Calu3 (cell line): ENCODE measurements at places on chromosomes 5 and 9. TPM values are rescaled to one million over a fixed set of nuclear protein-coding genes. Genes with fewer than 3 reads are reported as not detected.

GRCh38 chr9:9177081-9177480, 1377.5 kb upstream of the DMAC1 start:
- H3K27ac ChIP-seq, result no peak overlapping the region
- no peak overlapping the region for H3K4me3 ChIP-seq
- no peaks in the 10 kb centered on the region for H3K4me1 ChIP-seq
- no peak for DNase-seq

GRCh38 chr5:128633901-128634300, 95.9 kb upstream of the FBN2 start:
- H3K4me3 ChIP-seq, result no peak overlapping the region
- H3K36me3 ChIP-seq, result no peaks in the 10 kb centered on the region
- no peak for DNase-seq
- H3K27ac ChIP-seq, result no peak overlapping the region

DNA sequence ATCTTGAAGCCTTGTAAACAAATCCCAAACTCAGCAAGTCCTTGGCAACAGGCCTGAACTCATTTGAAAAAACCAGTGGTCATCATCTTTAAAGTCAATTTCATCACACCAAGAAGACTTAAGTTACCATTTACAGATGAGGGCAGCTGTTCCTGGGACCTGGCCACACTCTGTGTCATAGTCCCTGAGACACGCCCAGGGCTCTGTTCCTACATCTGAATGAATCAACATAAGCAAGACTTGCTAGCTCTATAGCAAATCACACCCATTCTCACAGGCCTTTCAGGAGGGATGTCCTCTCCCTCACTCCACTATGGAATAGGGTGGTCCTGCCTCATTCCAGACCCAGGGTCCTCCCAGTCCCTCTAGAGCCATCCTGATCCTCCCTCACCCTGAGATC, 142.8 kb downstream of the NSG2 start:
- H3K27ac ChIP-seq, result no peak overlapping the region
- H3K4me1 ChIP-seq, result no peaks in the 10 kb centered on the region
- H3K4me3 ChIP-seq, result no peak overlapping the region
- DNase-seq, result no peak
- peaks cover 88% of the 10 kb centered on the region for H3K27me3 ChIP-seq

DNA sequence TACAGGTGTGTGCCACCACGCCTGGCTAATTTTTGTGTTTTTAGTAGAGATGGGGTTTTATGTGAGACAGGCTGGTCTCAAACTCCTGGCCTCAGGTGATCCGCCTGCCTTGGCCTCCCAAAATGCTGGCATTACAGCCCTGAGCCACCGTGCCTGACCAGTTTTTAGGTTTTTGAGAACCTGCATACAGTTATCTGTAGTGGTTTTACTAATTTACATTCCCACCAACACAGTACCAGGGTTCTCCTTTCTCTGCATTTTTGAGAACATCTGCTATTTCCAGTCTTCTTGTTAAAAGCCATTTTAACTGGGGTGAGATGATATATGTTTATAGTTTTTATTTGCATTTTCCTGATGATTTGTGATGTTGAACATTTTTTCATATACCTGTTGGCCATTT, 12.8 kb downstream of the DMXL1 start:
- peaks cover 36% of the 10 kb centered on the region for H3K4me1 ChIP-seq
- H3K27ac ChIP-seq, result no peak overlapping the region
- H3K36me3 ChIP-seq, result no peaks in the 10 kb centered on the region
- DNase-seq, result no peak

DNA sequence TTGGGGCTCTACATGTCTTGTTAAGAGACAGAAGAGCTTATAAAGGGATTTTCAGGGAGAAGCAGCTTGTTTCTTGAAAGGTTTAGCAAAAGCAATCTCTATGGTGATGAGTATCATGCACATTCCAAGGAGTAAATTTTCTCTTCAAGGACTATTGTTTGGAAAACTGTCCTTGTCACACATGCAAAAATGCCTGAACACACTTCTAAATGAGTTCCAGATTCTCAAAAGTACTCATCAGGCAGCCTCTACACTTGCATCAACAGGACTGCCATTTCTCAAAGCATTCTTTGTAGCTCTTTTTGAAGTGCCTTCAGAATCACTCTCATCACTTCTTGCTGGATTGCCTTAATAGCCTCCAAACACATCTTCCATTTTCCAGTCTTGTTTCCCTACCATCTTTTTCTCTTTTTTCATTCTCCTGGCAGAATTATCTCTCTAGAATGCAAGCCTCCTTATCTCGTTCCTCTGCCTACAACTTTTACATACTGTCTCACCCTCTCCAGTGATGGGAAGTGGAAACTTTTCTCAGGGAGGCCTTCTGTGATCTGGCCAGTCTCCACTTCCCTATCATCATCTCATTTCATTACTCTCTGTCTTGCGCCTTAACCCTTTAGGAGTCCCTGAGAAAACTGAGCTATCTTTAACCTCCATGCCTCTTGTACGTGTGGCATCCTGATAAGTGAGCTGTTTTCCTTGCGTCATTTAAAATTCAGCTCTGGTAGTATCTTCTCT, 631.5 kb upstream of the TLE4 start:
- no peaks in the 10 kb centered on the region for H3K4me1 ChIP-seq
- H3K4me3 ChIP-seq, result no peak overlapping the region
- H3K36me3 ChIP-seq, result no peaks in the 10 kb centered on the region
- DNase-seq, result no peak
- no peak overlapping the region for H3K27ac ChIP-seq
- H3K27me3 ChIP-seq, result no peaks in the 10 kb centered on the region

- DNase-seq, result no peak
- peaks cover 29% of the 10 kb centered on the region for H3K4me1 ChIP-seq
- H3K27me3 ChIP-seq, result no peaks in the 10 kb centered on the region
- peaks cover 8% of the 10 kb centered on the region for H3K36me3 ChIP-seq
Observed at GRCh38 chr5:78612227-78613150, 36.1 kb downstream of the LHFPL2 start.

DNA sequence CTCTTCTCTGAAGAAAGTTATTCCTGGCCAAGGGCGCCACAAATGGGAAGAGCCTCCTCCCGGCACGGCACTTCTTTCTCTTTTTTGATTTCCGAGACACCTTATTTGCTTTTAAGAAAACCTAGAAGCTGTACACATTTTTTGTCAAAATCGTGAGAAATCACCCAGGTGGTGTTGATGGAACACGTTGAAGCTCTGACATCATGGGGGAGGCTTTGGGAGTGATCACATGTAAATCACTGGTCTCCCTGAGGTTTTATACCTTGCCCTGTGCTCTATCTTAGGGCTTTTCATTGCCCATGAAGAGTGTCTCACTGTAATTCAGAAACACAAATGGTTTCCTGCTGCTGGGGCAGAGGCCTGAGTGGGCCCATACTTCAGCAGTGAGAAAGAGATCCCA, 27.4 kb downstream of the SLC36A1 start:
- no peaks in the 10 kb centered on the region for H3K27me3 ChIP-seq
- no peaks in the 10 kb centered on the region for H3K36me3 ChIP-seq
- H3K4me1 ChIP-seq, result no peaks in the 10 kb centered on the region
- H3K4me3 ChIP-seq, result no peak overlapping the region
- no peak for DNase-seq

GRCh38 chr9:37678789-37679273, 28.1 kb downstream of the FRMPD1 start:
- H3K4me1 ChIP-seq, result no peaks in the 10 kb centered on the region
- DNase-seq, result no peak
- H3K4me3 ChIP-seq, result no peak overlapping the region
- no peaks in the 10 kb centered on the region for H3K36me3 ChIP-seq
- H3K27me3 ChIP-seq, result peaks cover 64% of the 10 kb centered on the region

DNA sequence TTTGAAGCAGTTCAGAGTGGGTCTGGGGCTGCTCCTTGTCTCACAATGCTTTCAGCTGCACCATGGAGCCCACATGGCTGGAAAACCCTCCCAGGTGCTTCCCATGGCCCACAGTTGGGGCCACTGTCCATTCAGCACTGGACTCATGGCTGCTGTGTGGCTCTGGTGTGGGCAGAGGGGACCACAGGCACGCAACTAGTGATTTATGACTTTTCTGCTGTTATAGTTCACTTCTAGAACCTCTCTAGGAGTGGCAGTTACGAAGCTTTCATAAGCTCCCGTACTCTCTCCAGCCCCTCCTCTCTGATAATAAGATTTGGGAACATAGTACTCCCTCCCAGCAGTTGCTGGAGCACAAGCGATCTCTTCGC, 29.0 kb downstream of the GLRA1 start:
- H3K27me3 ChIP-seq, result peaks cover 29% of the 10 kb centered on the region
- no peak overlapping the region for H3K4me3 ChIP-seq
- DNase-seq, result no peak
- no peak overlapping the region for H3K27ac ChIP-seq
- no peaks in the 10 kb centered on the region for H3K36me3 ChIP-seq

DNA sequence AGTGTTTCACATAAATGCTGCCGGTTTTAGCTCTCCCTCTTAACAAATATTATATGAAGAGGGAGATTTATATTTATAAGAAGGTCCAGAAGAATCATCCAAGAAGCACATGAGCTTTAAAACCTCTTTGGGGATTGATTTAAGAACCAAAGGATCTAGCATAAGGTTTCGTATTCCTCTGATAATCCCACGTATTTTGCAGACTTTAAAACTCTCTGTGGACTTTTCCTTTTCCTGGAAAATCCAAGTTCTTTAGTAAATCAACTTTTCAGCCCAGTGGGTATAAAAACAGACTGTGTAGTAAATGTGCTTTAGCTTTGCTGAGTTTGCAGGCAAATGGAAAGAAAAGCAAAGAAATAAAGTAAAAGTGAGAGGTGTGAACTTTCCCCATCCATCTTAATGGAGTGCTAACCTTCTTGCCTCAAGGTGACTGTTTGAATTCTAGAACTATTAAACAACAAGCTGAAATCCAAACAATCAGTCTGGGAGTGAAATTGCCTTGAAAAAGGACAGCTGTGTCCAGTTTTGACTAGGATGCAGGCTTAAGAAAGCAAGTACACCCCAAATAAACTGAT, 363.4 kb upstream of the SLC24A2 start:
- H3K4me3 ChIP-seq, result no peak overlapping the region
- H3K36me3 ChIP-seq, result no peaks in the 10 kb centered on the region
- no peak for DNase-seq
- H3K4me1 ChIP-seq, result no peaks in the 10 kb centered on the region
- no peak overlapping the region for H3K27ac ChIP-seq

- H3K36me3 ChIP-seq, result peaks cover 35% of the 10 kb centered on the region
- H3K27ac ChIP-seq, result no peak overlapping the region
- DNase-seq, result no peak
Observed at GRCh38 chr5:307794-308579, 13.5 kb upstream of the AHRR start.

GRCh38 chr9:6199596-6199995, 16.0 kb upstream of the IL33 start:
- no peak overlapping the region for H3K27ac ChIP-seq
- H3K27me3 ChIP-seq, result no peaks in the 10 kb centered on the region
- H3K4me3 ChIP-seq, result no peak overlapping the region
- no peak for DNase-seq
- peaks cover 14% of the 10 kb centered on the region for H3K4me1 ChIP-seq

DNA sequence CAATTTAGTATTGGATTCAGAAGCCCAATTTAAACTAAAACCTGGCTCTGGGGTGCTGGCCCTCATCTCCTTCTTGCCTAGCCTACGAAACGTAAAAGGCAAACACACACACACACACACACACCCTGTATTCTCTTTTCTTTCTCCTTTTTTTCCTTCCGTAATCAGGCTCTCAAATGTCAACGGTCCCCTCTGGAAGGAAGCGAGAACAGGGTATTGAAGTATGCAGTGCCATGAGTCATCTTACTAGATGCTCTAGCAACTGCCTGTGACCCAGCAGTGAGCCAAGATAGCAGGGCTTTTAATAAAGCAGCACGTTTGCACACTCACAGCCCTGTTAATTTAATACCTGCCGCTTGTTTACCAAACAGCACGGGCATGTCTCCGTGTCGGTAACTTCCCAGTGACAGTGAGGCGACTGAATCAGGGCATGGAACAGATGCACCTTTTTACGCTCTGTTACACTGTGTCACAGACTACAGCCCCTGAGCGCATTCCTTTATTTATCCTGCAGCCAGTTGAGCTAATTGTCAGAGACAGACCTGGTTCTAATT, 243.8 kb downstream of the BNC2 start:
- no peaks in the 10 kb centered on the region for H3K36me3 ChIP-seq
- H3K27ac ChIP-seq, result no peak overlapping the region
- DNase-seq, result peak; percentile 5
- no peak overlapping the region for H3K4me3 ChIP-seq
- H3K27me3 ChIP-seq, result no peaks in the 10 kb centered on the region

DNA sequence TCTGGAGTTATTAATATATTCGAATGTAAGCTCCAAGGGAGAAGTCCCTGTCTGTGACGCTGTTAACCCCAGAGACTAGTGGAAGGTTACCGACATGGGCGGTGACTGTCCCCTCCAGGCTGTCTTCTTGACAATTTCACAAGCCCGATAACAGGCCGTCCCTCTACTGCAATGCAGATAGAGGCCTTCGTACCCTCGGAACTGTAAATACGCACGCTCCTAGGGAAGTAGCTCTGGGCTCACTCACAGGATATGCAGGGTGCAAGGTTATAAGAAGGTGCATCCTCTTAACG, 680 bp upstream of the RFK start:
- H3K27ac ChIP-seq, result peak overlapping the region; percentile 91
- H3K4me1 ChIP-seq, result peaks cover 1% of the 10 kb centered on the region
- peaks cover 23% of the 10 kb centered on the region for H3K36me3 ChIP-seq
- DNase-seq, result peak; percentile 13
- peak overlapping the region; percentile 82 for H3K4me3 ChIP-seq

DNA sequence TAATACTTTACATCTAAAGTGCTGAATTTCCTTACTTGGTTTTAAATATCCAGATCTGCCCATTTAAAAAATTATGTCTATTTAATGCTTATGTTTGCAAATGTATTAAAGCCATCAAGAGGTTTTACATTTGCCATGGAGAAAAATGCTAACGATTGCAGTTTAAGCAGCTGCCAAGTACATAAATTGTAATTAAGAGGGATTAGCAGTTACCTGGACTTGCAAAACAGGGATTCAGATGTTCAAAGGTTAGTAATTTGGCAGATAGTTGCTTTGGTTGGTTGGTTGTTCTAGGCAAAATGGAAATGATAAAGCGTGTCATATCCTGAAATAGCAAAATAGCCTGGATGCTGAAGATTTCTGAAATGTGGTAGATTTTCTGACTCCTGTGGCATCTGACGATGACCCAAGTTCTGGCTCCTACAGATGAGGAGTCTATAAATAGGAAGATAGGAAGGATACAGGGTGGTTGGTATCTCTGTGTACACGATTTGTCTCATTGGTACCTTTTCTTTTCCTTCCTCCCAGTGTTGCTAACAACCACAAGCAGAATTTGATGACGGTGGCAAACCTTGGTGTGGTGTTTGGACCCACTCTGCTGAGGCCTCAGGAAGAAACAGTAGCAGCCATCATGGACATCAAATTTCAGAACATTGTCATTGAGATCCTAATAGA, 282.9 kb downstream of the NR3C1 start:
- no peaks in the 10 kb centered on the region for H3K27me3 ChIP-seq
- no peak overlapping the region for H3K27ac ChIP-seq
- H3K4me3 ChIP-seq, result no peak overlapping the region
- DNase-seq, result no peak
- no peaks in the 10 kb centered on the region for H3K36me3 ChIP-seq
- no peaks in the 10 kb centered on the region for H3K4me1 ChIP-seq

Gene ARID3C
- not detected in 2 replicates for total RNA-seq

Gene PCDHGB6
- total RNA-seq, result 9.6 and 13.4 TPM in 2 replicates

Gene LHX3
- not detected in 2 replicates for total RNA-seq

Gene PCDHB12
- total RNA-seq, result 1.3 and 1.6 TPM in 2 replicates

Gene PCDHB14
- total RNA-seq, result 5.7 and 6.3 TPM in 2 replicates

Gene SYNPO
- 0.92 and 2.5 TPM in 2 replicates for total RNA-seq

Gene FLT4
- not detected in 2 replicates for total RNA-seq

Gene IFNA10
- not detected in 2 replicates for total RNA-seq
